ENCODE measurements at places on chromosomes 3 and 15. TPM values are rescaled to one million over a fixed set of nuclear protein-coding genes. Genes with fewer than 3 reads are reported as not detected.
A peak's percentile ranks its signal among the peaks of the same experiment; 100 is the strongest.

GOLGA6A gene
- not detected for total RNA-seq

CDCP1 gene
- total RNA-seq, result 0.55 TPM

GRM2 gene
- 0.20 TPM for total RNA-seq

ZIC4 gene
- 0.39 TPM for total RNA-seq

BLOC1S6 gene
- 38.2 TPM for total RNA-seq

CEP19 gene
- total RNA-seq, result 1.1 TPM

- no peaks in the 10 kb centered on the region for H3K27me3 ChIP-seq
- no peaks in the 10 kb centered on the region for H3K36me3 ChIP-seq
- no peaks in the 10 kb centered on the region for H3K4me1 ChIP-seq
- no peak overlapping the region for H3K27ac ChIP-seq
- no peak for DNase-seq
- H3K4me3 ChIP-seq, result no peak overlapping the region
These were observed 164.6 kb upstream of the PFN2 start for GRCh38 chr3:150135287-150135721.

DNA sequence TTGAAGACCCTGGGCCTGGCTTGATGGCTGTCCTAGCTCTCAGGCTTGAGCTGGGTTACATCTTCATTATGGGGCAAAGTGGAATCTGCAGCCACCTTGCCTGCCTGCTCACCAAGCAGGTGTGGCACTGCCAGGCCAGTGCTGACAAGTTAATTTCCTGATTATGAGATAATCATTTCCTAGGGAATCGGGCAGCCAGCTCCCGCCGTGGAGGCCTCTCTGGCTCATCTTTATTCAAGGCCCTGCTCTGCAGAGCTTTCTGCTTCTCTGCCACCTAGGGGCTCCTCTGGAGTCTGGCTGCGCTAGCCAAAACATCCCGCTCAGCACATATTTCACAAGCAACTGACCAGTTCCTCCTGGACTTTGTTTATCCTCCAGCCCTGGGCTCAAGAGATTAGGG, 9.9 kb downstream of the LOXL1 start:
- DNase-seq, result no peak
- no peaks in the 10 kb centered on the region for H3K36me3 ChIP-seq
- no peak overlapping the region for H3K27ac ChIP-seq

GRCh38 chr3:145903472-145904013, 257.4 kb downstream of the PLOD2 start:
- no peaks in the 10 kb centered on the region for H3K4me1 ChIP-seq
- no peak overlapping the region for H3K4me3 ChIP-seq
- DNase-seq, result no peak
- no peak overlapping the region for H3K27ac ChIP-seq
- no peaks in the 10 kb centered on the region for H3K36me3 ChIP-seq

- peaks cover 49% of the 10 kb centered on the region for H3K4me1 ChIP-seq
- no peak overlapping the region for H3K4me3 ChIP-seq
- no peak for DNase-seq
- no peaks in the 10 kb centered on the region for H3K27me3 ChIP-seq
- H3K36me3 ChIP-seq, result no peaks in the 10 kb centered on the region
These were observed 29.5 kb downstream of the ABHD2 start for GRCh38 chr15:89117790-89118189.

DNA sequence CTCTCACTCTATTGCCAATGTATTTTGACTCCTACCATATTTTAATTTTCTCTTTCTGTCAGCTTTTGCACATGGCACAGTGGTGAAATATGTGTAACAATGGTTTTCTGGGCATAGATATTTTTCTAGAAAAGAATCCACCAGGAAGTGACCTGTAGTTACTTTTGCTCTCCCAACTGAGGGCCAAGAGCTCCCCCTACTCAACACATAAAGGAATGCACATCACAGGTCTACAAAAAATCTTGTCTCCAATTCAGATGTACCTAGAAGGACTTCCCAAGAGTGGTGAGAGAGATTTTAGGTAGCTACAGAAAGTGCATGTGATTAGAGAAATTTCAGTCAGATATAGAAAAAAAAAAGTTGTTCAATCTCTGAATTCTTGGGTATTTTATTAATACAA, 15.6 kb downstream of the CPA3 start:
- H3K27me3 ChIP-seq, result no peaks in the 10 kb centered on the region
- no peak overlapping the region for H3K27ac ChIP-seq
- no peak for DNase-seq
- no peak overlapping the region for H3K4me3 ChIP-seq
- H3K4me1 ChIP-seq, result peaks cover 20% of the 10 kb centered on the region

DNA sequence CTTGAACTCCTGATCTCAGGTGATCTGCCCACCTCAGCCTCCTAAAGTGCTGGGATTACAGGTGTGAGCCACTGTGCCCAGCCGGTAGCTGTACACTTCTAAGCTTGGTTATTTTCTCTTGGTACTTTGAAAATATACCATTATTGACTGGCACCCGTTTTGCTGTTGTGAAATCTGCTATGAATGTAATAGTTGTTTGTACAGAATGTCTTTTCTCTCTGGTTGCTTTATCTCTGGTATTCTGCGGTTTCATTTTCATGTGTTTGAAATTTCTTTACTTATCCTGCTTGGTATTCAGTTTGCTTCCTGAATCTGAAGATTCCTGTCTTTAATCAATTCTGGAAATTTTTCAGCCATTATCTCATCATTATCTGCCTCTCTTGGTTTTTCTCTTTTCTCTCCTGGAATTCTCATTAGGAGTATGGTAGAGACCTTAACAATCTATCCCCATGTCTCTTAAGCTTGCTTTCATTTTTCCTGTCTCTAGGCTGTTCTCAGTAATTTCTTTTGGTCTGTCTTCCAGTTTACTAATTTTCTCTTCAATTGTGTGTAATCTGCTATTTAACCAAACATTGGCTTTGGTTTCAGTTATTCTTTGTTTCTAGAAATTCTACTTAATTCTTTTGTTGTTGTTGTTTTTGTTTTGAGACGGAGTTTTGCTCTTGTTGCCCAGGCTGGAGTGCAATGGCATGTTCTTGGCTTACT, 2.8 kb upstream of the PAK2 start:
- H3K36me3 ChIP-seq, result no peaks in the 10 kb centered on the region
- no peak overlapping the region for H3K4me3 ChIP-seq
- no peak overlapping the region for H3K27ac ChIP-seq
- peaks cover 10% of the 10 kb centered on the region for H3K4me1 ChIP-seq
- DNase-seq, result no peak
- H3K27me3 ChIP-seq, result no peaks in the 10 kb centered on the region

DNA sequence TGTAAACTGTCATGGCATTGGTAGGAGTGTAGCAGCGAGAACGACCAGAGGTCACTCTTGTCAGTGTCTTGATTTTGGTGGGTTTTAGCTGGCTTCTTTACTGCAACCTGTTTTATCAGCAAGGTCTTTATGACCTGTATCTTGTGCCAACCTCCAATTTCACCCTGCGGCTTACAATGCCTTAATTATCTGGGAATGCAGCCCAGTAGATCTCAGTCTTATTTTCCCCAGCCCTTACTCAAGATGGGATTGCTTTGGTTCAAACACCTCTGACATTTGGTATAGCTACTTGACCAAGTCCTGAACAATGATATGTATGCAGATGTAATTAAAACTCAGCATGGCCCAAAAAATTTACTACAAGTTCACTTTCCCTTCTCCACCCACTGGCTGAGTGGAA, 388.4 kb downstream of the RSL24D1 start:
- no peaks in the 10 kb centered on the region for H3K27me3 ChIP-seq
- H3K36me3 ChIP-seq, result no peaks in the 10 kb centered on the region
- DNase-seq, result no peak
- no peak overlapping the region for H3K4me3 ChIP-seq

GRCh38 chr15:41337631-41338522, 5.2 kb downstream of the NUSAP1 start:
- no peak for DNase-seq
- H3K27me3 ChIP-seq, result no peaks in the 10 kb centered on the region
- no peak overlapping the region for H3K27ac ChIP-seq
- H3K4me3 ChIP-seq, result no peak overlapping the region
- no peaks in the 10 kb centered on the region for H3K36me3 ChIP-seq
- peaks cover 8% of the 10 kb centered on the region for H3K4me1 ChIP-seq

DNA sequence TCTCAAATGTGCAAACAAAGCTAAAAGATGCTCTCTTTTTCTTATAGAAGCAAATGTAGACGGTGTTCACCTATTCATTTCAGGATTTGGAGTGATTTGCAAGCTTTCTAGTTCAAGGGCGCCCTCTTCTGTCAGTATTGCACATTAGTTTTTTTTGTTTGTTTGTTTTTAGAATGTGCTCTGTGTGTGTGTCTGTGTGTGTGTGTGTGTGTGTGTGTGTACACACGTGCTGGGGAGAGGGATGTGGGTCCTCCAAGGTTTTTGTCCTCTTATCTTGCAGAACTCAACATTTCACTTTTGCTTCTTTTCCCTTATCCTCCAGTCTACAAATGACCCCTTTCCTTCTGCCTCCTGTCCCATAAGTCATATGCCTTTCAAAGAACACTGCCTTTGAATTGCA, 23.5 kb downstream of the DNAH1 start:
- no peak overlapping the region for H3K4me3 ChIP-seq
- H3K27ac ChIP-seq, result no peak overlapping the region
- no peaks in the 10 kb centered on the region for H3K27me3 ChIP-seq

DNA sequence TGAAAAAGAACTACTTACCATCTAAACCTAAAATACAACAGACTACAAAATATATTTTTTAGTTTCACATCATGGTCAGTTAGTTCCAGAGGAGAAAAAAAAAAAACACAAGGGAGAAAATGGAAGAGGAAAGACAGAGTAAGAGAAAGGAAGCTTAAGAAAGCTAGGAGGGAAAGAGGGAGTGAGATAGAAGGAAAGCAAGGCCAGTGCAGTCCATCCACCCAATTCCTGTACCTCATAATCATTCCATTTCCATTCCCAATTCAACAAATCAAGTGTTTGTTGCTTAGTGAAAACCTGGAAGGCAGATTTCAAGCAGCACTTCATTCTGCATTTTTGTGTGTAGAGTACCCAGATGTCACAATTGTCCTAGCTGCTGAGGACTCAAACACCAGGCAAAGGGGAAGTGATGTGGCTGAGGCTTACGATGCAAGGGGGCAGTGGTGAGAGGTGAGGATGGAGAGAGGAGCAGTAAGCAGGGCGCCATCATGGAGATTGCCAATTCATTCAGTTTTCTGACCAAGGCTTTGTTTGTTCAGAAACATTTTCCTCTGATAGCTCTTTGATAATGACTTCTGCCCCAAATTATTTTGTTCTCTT, 83.6 kb upstream of the GSK3B start:
- H3K4me3 ChIP-seq, result no peak overlapping the region
- no peaks in the 10 kb centered on the region for H3K36me3 ChIP-seq
- H3K4me1 ChIP-seq, result peaks cover 13% of the 10 kb centered on the region
- DNase-seq, result no peak

- H3K4me3 ChIP-seq, result no peak overlapping the region
- no peaks in the 10 kb centered on the region for H3K4me1 ChIP-seq
- H3K27me3 ChIP-seq, result no peaks in the 10 kb centered on the region
These were observed 12.8 kb downstream of the LXN start for GRCh38 chr3:158659454-158660237.

DNA sequence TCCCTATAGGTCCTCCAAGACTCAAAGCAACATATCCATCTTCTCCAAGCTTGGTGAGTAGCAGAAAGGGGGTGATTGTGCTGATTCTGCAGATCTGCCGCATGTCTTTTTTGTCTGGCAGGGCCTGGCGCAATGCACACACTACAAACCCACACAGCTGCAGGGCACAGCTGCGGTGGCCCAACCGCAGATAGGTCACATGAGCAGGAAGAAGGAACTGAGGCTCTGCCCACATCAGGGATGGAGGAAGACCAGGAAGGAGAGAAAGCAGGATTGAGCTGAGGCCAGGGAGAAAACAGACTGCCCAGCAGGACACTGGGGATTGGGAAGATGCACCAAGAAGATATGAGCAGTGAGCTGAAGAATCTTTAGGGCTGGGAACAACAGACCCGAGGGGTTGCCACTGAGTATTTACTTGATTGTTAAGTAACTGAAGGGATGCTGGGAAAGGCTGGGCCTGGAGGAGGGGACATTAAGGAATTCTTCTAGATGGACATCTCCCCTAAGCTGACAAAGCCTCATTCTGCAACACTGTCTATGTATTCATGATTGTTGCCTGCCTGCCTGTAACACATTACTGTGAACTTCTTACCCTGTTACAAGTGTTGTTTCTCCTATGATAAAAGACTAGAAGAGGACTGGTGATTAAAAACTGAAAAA, 126.7 kb downstream of the MYLK start:
- peaks cover 3% of the 10 kb centered on the region for H3K27me3 ChIP-seq
- no peaks in the 10 kb centered on the region for H3K4me1 ChIP-seq
- H3K4me3 ChIP-seq, result no peak overlapping the region

GRCh38 chr15:76330080-76330680, 6.4 kb upstream of the ISL2 start:
- peaks cover 14% of the 10 kb centered on the region for H3K4me1 ChIP-seq
- no peak for DNase-seq
- H3K27ac ChIP-seq, result no peak overlapping the region
- no peaks in the 10 kb centered on the region for H3K36me3 ChIP-seq

- no peak for DNase-seq
- H3K27ac ChIP-seq, result no peak overlapping the region
- no peaks in the 10 kb centered on the region for H3K36me3 ChIP-seq
- no peaks in the 10 kb centered on the region for H3K27me3 ChIP-seq
- no peaks in the 10 kb centered on the region for H3K4me1 ChIP-seq
- H3K4me3 ChIP-seq, result no peak overlapping the region
These were observed 39.1 kb downstream of the TKT start for GRCh38 chr3:53216723-53217122.

- no peaks in the 10 kb centered on the region for H3K36me3 ChIP-seq
- H3K27me3 ChIP-seq, result no peaks in the 10 kb centered on the region
- DNase-seq, result peak; percentile 80
- peak overlapping the region; percentile 54 for H3K27ac ChIP-seq
These were observed 380.6 kb upstream of the C2CD4B start for GRCh38 chr15:62545467-62546227.

- H3K36me3 ChIP-seq, result no peaks in the 10 kb centered on the region
- no peak overlapping the region for H3K27ac ChIP-seq
- no peak for DNase-seq
- H3K27me3 ChIP-seq, result no peaks in the 10 kb centered on the region
These were observed 216.0 kb downstream of the SNRPN start for GRCh38 chr15:25170781-25171110.

GRCh38 chr3:174792864-174793263, 66.3 kb upstream of the NAALADL2 start:
- DNase-seq, result no peak
- H3K27ac ChIP-seq, result no peak overlapping the region
- no peaks in the 10 kb centered on the region for H3K4me1 ChIP-seq
- no peak overlapping the region for H3K4me3 ChIP-seq
- H3K27me3 ChIP-seq, result no peaks in the 10 kb centered on the region

- H3K27me3 ChIP-seq, result no peaks in the 10 kb centered on the region
- no peak for DNase-seq
- H3K36me3 ChIP-seq, result no peaks in the 10 kb centered on the region
- H3K4me1 ChIP-seq, result no peaks in the 10 kb centered on the region
- H3K4me3 ChIP-seq, result no peak overlapping the region
These were observed 3.5 kb upstream of the PPCDC start for GRCh38 chr15:75019916-75020315.

GRCh38 chr3:59246719-59247401, 197.0 kb upstream of the CFAP20DC start:
- no peak overlapping the region for H3K27ac ChIP-seq
- no peaks in the 10 kb centered on the region for H3K27me3 ChIP-seq
- DNase-seq, result no peak
- H3K4me1 ChIP-seq, result no peaks in the 10 kb centered on the region

- peak overlapping the region; percentile 86 for H3K27ac ChIP-seq
- DNase-seq, result no peak
- H3K27me3 ChIP-seq, result no peaks in the 10 kb centered on the region
These were observed 836 bp upstream of the AKAP13 start for GRCh38 chr15:85379403-85380131.

All from gastrocnemius medialis (tissue), 4 donors.